Cortex of kidney (tissue), 1 donor: ENCODE measurements at places on chromosomes 7 and 10.

DNA sequence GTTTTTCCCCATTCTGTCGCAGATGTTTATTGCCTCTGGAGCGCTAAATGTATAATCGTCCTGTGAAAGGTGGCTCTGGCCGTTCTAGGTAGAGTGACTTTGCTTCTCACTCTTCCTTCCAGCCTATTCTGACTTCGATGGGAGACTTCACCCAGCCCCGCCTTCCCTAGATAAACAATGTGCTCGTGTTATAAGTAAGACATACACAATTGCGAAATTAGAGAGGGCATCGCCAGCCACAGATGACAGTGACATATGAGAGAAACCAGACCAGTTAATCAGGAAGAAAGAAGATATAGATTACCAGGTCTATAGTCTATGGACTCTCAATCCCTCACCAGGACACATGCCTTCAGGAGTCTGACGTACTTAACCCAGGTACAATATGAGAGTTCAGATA, 1050.5 kb upstream of the AUTS2 start:
- DNase-seq: no peak

- DNase-seq: no peak
These were observed 47.6 kb downstream of the STEAP1B start for GRCh38 chr7:22452142-22452959.

- no peak for DNase-seq
These were observed 40.9 kb downstream of the ITIH5 start for GRCh38 chr10:7625836-7626235.

- DNase-seq: no peak
These were observed 9.2 kb upstream of the CPA1 start for GRCh38 chr7:130371046-130371445.

- DNase-seq: no peak
These were observed 56.3 kb downstream of the CCNY start for GRCh38 chr10:35392482-35393228.

DNA sequence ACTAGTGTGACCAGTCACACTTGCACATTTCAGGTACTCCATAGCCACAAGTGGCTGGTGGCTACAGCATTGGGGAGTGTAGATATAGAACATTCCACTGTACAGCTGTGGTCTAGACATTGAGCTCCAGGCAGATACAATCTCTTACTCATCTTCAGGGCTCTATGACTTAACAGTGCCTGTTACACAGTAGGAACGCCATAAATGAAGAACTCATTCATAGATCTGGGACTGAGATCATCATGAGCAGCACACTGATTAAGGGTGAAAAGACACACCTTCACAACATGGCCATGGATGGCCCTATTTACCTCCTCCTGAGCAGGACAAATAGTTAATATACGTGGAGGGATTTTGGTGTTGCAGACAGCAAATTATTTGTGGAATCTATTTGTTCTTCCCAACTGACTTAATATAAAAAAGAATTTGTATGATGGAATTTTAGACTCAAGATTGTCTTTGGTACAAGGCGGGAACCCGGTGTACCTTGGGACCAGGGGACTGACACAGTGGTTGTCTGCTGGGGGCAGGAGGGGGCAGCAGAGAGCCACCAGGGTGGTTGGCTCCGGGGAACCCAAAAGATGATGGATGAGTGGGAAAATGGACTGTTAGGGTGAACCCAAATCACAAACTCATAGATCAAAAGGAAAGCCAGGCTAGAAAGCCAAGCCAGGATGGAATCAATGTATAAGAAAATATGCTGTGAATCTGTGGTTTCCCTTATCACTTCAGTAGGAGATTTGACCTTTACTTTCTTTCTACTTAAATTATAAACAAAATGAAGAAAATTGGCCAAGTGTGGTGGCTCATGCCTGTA, 24.3 kb upstream of the CPA2 start:
- no peak for DNase-seq
